ENCODE measurements at places on chromosomes 3 and 15.

DNA sequence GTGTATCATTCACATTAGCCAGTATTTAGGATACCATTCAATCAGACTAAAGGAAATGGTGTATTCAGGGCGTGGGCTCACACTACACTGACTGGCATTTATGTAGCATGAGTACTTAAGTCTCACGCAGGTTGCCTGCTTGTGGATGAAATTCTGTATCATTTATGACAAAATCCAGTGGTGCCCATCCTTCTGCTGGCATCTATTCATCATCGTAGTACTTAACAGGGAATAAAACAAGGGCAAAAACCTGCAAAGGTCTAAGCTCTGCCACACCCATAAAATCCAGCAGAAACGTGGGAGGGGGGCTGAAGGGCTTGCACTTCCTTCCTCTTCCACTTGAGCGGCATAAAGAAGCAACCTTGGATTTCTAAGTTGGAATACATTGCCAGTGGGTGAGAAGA, 2.7 kb downstream of the GAP43 start:
- DNase-seq: no peak

GRCh38 chr15:90478846-90479481, 50.8 kb upstream of the CRTC3 start:
- DNase-seq: no peak

DNA sequence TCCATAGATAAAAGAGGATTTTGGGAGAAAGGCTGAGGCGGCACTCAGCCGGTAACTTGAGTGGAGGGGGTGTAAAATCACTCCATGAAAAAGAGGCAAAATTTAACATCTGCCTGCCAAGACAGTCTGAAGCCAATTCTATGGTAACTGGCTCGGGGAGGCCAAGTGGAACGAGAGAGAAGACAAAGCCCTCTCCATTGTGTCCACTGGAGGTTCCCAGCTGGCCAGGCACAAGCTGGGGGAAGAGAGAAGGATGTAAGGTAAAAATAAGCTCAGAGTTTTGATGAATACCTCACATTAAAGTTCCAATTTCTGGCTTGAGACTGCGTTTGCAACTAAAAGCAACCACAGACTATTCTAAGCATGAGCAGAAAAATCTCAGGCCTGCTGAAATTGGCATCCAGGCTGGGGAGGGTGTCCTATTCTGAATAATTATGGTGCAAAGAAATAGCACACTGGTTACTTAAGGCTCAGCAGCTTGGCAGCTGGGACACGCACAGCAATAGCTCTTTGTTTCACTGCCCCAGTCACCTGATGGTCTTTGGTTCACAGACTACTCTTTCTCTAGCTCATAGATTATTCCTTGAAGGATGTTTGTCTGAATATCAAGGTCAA, 48.8 kb downstream of the CHRD start:
- DNase-seq: peak; percentile 7

GRCh38 chr3:25571285-25571684, 93.4 kb downstream of the TOP2B start:
- no peak for DNase-seq

DNA sequence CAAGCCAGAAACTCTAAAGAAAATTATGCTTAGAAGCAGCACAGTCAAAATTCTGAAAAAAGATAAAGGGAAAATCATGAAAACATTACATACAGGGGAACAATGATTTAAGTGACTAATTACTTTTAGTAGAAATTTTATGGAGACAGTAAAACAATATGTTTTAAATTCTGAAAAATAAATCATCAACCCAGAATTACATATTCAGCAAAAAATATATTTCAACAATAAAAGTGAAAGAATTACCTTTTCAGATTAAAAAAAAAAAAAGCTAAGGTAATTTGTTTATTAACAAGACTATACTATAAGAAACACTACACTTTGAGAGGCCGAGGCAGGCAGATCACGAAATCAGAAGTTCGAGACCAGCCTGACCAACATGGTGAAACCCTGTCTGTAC, 32.4 kb upstream of the IGF2BP2 start:
- no peak for DNase-seq

- no peak for DNase-seq
These were observed 45.9 kb upstream of the SLC2A2 start for GRCh38 chr3:171072432-171072831.

DNA sequence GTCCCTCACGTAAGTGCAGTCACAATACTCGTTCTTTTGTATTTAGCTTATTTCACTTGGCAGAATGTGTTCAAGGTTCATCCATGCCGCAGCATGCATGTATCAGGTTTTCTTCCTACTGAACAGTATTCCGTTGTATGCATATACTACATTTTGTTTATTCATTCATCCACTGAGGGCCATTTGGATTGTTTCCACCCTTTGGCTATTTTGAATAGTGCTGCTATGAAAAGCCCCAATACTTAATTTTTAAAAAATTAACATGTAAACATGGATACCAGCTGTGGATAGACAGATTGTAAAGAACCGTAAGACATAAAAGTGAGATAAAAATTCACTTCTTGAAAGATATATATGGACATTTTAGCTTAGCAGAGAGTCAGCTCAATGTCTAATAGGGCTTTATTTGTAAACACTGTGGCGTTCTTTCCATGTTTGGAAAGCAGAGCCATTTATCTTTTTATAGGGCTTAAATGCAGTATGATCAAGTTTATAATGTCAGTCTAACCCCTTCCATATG, 115.9 kb downstream of the VPS8 start:
- no peak for DNase-seq

DNA sequence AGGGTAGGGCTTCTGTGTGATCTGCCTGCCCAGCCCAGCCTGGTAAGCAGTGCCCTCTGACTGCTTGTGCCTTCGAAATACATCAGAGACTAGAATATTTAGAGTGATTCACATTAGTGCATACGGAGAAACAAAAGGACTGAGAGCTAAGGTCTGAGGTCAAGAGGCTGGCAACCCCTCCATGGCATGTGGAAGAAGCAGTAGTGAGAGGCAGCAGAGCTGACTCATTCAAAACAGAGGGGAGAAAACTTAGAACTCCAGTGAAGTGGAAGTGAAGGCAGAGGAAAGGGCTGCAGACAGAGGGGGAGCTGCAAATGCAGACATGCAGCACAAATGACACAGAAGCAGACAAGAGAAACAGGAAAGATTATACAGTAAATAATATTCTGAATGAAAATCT, 61.6 kb downstream of the ULK4 start:
- no peak for DNase-seq

DNA sequence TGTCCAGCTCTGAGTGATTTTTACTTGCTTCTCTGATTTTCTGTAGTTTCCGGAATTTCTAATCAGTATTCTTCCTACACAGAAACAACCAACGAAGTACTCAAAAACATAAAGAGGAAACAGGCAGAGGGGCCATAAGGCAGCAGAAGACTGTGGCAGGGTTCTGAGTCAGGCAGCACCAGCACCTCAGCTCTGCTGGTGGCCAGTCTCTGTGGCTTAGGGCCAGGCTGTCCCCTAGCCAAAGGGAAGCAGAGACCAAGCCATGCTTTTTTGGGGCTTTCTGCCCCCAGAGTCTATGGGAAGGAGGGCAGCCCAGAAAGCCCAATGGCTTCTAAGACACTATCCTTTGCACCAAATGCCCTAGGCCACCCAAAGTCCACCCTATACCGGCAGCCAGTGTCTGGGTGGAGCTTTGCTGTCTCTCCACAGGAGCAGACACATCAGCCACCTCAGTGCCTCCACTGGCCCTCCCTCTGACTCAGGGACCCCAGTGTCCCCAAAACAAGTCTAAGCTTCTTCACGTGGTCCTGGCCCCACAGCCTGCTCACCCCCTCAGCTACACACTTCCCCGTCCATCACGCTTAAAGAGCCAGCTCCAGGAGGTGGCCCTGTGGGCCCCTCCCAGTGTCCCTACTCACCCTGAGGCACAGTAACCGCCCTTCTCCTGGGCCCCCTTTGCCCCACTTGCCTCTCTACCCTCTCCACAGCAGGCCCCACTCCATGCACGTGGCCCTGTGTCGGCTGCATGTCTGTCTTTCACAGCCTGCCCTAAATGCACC, 46.2 kb downstream of the CCDC12 start:
- no peak for DNase-seq

DNA sequence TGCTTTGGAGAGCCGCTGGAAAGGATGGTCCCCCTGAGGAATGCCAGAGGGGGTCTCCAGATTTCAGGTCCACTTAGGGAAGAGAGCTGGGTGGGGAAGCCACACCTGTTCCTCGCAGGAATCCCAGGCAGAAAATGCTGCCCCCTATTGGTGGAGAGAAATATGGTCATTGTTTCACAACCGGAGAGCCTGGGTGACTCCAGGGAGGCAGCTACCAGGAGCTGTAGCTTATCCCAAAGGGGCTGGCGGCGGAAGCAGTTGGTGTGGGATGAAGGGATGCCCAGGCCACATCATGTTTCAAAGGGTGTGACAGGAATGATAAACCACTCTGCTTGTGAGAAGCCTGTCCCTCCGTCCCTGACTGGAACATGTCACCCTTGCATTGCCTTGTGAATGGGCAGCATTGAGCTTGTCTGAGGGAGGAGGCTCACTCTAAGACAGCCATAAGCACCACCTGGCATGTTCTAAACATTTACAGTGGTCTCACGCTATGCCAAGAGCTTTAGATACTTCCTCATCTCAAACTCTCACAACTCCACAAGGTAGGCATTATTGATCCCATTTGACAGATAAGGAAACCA, 34.5 kb downstream of the POMGNT2 start:
- no peak for DNase-seq

- no peak for DNase-seq
These were observed 3.0 kb upstream of the TLE3 start for GRCh38 chr15:70100474-70101341.

DNA sequence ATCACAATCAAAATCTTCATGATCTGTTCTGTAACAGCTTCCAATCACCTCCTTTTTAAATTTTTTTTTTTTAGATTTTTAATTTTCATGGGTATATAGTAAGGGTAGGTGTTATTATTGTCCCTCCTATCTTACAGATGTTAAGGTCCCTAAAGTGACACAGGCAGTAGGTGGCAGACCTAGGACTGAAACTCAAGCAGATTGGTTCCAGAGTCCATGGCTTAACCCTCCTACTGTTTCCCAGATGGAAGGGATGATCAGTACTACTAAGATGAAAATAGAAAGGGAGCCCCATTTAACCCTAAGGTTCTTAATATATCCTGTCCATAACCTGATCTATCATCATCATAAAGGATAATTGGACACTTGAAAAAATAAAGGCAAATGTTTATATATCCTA, 57.1 kb downstream of the CHAC1 start:
- no peak for DNase-seq

DNA sequence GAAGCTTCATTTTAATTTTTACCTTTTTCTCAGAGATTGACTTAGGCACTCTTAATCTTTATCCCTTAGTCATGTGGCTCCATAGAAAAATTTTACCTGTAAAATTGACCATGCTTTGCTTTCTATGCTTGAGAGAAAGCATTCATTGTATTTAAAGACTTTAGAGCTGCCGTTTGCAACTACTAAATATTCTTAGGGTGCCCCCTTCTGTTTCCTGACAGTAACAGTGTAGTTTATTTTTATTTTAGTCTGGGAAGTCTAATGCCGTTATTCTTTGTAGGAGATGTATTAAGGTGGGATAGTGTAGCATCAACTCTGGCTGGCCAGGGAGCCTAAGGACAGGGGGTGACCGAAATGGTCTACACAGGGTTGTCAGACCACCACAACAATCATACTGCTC, 84.5 kb upstream of the SYNPR start:
- DNase-seq: no peak

GRCh38 chr15:71116366-71116765, 1.1 kb downstream of the THSD4 start:
- no peak for DNase-seq

Data from substantia nigra (tissue), 51 donors.